Spleen (tissue), 13 donors: ENCODE measurements at places on chromosomes 3 and 15.

GRCh38 chr15:83365370-83365938, 81.0 kb upstream of the BNC1 start:
- DNase-seq, result no peak

DNA sequence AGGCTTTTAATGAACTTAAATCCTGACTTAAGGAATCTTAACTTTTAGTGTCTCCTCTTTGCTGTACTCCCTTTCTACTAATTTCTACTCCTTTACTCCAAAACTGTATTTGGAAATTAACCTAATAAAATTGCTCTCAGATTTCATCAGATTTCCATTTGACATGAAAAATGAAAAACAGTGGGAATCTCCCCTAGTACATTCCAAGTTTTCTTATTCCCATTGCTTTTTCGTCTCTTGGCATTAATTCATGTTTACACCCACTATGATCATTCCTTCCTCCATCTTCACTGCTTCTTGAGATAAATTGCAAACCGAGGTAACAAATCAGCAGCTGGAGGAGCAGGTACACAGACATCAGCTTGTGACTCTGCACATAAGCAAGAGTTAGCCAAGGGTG, 208.7 kb downstream of the VGLL3 start:
- no peak for DNase-seq

GRCh38 chr15:98794211-98794610, 145.9 kb downstream of the IGF1R start:
- DNase-seq, result no peak

DNA sequence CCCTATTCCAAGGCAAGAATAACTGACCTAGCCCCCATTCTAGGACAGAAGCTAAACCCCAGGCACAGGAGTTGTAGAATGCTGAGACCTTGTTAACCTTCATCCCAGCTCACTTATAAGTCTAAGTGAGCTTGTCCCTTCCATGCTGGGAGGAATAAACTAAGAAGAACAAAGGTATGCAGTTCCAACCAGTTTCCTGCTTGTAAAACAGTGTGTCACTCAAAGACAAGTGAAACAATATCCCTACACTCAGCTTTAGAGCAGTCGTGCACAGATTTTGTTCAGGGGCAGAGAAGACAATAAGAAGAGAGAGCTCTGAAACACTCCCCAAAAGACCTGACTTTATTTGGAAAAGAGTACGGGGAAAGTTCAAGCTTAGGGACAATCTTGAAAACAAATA, 292.1 kb downstream of the CGGBP1 start:
- DNase-seq, result no peak

DNA sequence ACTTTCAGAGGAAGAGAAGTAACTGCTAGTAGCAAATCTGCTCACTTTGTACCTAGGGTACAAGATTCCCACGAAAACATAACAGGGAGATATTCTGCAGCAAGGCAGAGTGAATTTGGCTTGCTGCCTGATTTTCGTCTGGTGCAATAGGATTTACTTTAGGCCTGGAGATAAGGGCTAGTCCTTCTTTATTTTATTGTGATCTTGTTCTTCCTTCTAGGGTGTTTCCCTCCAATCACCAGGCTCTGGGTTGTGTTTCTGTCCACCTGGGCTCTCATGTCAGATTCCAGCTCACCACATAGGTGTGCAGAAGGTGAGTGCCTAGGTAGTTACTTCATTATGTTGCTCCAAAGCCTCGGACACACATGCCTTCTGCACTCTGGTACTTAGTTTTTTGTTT, 211.8 kb upstream of the RGMA start:
- DNase-seq, result no peak

DNA sequence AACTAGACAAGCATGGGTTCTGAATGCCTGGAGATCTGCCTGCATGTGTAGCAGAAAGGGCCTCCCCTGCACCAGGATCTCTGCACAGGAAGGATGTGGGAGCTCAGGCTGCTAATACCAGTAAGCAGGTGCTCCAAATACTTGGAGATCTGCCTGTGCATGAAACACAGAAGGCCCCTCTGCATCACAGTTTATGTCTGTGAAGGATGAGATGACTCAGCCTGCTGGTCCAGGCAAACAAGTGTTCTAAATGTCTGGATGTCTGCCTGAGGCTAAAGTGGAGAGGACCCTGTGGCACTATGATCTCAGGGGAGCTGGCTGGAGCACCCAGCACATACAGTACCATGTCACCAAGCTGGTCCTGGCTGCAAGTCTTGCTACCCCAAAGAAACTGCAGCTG, 678.8 kb downstream of the MCTP2 start:
- no peak for DNase-seq

- no peak for DNase-seq
Observed at GRCh38 chr15:68537097-68537496, 41.7 kb upstream of the CORO2B start.

- DNase-seq, result no peak
Observed at GRCh38 chr3:56398659-56399058, 69.6 kb downstream of the ERC2 start.

DNA sequence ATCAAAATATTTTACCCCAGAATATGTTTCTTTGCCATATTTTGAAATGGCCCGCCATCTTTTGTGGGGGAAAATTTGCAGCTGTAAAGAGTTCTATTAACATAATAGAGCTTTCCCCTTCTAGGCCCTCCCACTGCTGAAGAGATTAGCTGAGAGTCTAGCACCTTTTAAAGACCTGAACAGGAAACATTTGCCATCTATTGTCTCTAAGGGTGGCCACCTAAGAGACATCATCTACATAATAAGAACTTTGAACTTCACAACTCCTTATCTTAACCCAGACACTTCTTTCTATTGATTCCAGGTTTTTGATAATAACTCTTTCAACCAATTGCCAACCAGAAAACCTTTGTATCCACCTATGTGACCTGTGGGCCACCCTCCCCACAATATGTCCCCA, 54.7 kb upstream of the TRPM1 start:
- no peak for DNase-seq

DNA sequence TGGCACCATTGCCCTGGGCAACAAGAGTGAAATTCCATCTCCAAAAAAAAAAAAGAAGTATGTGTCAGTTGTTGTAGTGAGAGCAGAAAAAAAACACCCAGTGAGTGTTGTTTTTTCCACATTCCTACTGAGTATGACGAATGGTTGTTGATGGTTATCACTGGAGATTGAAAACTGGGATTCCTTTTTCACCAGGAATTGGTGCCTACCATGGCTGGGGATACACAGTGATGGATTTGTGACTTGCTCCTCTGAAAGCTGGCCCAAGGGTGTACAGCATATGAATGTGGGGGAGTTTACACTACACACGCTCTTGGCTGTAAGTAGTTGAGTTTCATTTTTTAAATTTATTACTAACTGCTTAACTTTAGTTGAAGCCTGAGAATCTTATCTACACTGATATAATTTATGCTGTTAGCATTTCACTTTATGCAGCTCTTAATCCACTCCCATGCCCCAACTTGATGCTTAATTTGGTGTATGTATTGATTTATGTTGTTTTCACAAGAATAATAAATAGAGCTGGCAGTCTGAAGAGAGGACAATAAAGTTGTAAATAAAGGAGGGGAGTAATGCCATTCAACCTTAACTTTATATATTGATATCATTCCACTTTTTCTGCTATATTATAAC, 56.0 kb upstream of the MME start:
- no peak for DNase-seq

DNA sequence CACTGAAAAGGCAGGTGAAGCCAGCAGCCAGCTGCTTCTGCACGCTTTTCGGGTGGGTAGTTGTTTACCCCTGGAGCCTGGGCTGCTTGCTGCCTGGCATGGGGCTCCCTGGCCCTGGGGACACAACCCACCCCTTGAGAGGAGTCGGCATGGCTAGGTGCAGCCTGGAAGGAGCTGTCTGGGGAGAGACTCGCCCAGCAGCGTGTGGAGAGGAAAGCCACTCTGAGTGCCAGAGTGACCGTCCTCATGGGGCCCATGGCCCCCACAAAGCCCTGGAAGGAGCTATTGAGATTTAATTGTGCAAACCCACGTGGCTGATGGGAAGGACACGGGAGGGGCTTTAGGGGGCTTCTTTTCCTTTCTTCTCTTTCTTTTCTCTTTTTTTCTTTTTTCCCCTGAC, 137.5 kb downstream of the OPA1 start:
- no peak for DNase-seq

DNA sequence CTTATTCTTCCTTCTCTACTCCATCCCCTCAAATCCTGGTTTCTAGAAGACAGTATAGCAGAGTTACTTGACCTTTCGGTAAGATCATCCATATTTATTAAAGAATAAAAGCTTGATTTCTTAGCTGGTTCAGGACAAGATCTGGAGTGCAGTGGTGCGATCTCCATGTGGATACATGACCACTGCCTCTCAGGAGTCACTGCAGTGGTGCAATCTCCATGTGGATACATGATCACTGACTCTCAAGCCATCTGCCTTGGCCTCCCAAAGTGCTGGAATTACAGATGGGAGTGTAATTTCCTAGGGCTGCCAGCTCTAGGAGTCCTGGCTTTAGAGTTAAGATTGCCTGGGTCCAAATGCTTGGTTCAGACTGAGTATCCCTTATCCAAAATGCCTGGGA, 16.5 kb downstream of the LARP6 start:
- DNase-seq, result no peak
